ENCODE measurements at places on chromosomes 6 and 20.

- no peak for DNase-seq
- H3K27ac ChIP-seq: no peak overlapping the region
- H3K4me1 ChIP-seq: 0 out of 2 replicates have a peak, but pooled peaks cover 9% of the 10 kb centered on the region
- no peak overlapping the region for H3K4me3 ChIP-seq
- no peaks in the 10 kb centered on the region for H3K27me3 ChIP-seq
Measured at GRCh38 chr6:73558624-73559398, 38.0 kb upstream of the EEF1A1 start.

DNA sequence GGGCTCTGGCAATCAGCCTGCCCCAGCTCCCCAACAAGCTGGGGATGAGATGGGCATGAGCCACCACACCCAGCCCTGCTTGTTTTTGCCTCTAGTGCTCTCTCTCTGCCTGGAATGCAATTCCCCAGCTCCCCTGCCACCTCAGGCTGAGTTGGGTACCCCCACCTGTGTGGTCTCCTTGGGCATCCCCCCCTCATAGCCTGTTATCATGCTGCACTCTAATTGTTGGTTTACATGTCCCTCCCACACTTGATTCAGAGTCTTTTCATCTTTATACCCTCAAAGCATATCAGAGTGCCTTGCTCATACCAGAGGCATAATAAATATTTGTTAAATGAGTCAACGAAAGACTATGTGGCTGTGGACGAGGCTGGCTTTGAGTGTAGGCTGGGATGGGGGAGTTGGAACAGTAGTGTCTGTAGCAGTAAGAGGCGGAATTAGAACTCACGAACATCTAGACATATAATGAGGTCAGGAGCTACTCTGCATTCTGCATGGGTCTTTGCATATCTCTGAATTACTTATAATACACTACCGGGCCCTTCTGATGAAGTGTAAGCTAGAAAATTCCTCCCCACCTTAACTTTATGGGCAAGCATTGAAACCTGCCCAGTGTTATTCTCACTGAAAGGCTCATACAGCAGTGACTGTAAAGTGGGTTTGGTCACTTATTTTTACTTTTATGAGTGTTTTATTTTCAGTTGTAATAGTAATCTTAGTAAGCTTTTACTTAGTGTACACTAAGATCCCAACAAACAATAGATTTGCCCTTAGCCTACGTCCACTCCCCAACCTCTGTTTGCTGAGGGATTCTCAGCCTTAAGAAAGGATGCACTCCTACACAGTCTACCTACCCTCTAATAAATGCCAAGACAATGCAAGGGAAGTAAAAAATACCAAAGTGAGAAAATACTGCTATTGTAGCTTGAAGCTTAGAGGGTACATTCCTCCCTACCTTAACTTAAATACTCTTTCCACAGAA lies 58.7 kb downstream of the EDN1 start:
- H3K27ac ChIP-seq: no peak overlapping the region
- no peak for DNase-seq
- no peak overlapping the region for H3K4me3 ChIP-seq
- no peaks in the 10 kb centered on the region for H3K4me1 ChIP-seq
- H3K27me3 ChIP-seq: no peaks in the 10 kb centered on the region
- no peaks in the 10 kb centered on the region for H3K36me3 ChIP-seq

GRCh38 chr6:84685983-84686584 lies 78.3 kb downstream of the TBX18 start:
- no peaks in the 10 kb centered on the region for H3K36me3 ChIP-seq
- no peaks in the 10 kb centered on the region for H3K27me3 ChIP-seq
- H3K4me1 ChIP-seq: no peaks in the 10 kb centered on the region
- DNase-seq: peak; percentile 49
- no peak overlapping the region for H3K4me3 ChIP-seq

DNA sequence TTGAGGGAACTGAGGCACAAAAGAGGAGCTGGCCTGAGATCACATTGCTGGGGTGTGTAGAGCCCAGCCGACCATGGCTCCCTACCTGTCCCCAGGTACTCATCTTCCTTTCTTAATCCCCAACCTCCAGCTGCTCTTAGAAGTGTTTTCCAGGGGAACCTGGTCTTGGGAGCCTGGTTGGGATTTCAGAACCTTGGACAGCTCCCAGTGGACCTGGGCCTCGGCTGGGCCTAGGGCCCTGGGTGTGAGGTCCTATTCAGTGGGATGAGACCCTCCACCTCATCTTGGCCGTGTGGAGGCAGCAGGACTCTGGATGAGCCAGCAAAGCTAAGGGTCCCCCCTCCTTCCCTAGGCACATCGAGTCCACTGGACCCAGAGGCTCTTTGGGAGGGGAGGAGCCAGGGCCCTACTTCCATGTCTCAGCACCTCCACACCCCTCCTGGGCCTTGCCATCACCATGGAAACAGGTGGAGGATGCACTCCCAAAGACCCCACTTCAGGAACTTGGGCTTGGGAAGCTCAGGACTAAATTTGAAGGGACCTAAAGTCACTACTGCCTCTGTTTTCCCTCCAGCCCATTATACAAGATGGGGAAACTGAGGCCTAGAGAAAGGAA lies 38.5 kb downstream of the DLGAP4 start:
- H3K36me3 ChIP-seq: no peaks in the 10 kb centered on the region
- no peak overlapping the region for H3K27ac ChIP-seq
- H3K27me3 ChIP-seq: peaks cover 70% of the 10 kb centered on the region

- H3K36me3 ChIP-seq: no peaks in the 10 kb centered on the region
- no peak overlapping the region for H3K27ac ChIP-seq
- H3K4me1 ChIP-seq: no peaks in the 10 kb centered on the region
- no peaks in the 10 kb centered on the region for H3K27me3 ChIP-seq
- no peak for DNase-seq
- H3K4me3 ChIP-seq: no peak overlapping the region
Measured at GRCh38 chr6:140485740-140486449, 1111.4 kb upstream of the CITED2 start.

- H3K4me3 ChIP-seq: no peak overlapping the region
- no peaks in the 10 kb centered on the region for H3K27me3 ChIP-seq
- no peak for DNase-seq
- peaks cover 5% of the 10 kb centered on the region for H3K4me1 ChIP-seq
- H3K36me3 ChIP-seq: no peaks in the 10 kb centered on the region
Measured at GRCh38 chr6:36320475-36320874, 16.2 kb downstream of the BNIP5 start.

GRCh38 chr20:52103335-52103912 lies 88.2 kb downstream of the ZFP64 start:
- H3K4me3 ChIP-seq: no peak overlapping the region
- DNase-seq: no peak
- H3K4me1 ChIP-seq: no peaks in the 10 kb centered on the region
- H3K27ac ChIP-seq: no peak overlapping the region
- H3K36me3 ChIP-seq: no peaks in the 10 kb centered on the region
- H3K27me3 ChIP-seq: no peaks in the 10 kb centered on the region

DNA sequence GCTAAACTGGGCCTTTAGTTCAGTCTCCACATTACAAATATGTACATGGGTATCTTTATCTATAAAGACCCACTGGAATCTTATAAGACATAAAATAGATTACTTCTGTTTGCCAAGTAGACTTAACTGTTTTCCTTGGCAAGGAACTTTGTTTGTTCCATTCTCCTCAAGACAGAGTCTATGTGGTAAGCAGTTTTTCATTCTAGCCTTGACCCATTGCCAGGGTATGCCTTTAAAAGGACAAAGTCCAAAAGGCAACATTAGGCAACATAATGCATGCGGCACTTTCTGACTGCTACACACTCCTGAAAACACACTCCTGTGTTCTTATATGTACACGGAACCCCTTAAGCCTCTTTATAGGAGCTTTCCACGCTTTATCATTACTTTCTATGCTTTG lies 20.4 kb downstream of the VNN1 start:
- no peak overlapping the region for H3K27ac ChIP-seq
- no peaks in the 10 kb centered on the region for H3K27me3 ChIP-seq
- H3K36me3 ChIP-seq: no peaks in the 10 kb centered on the region
- H3K4me1 ChIP-seq: no peaks in the 10 kb centered on the region
- H3K4me3 ChIP-seq: no peak overlapping the region

- no peaks in the 10 kb centered on the region for H3K36me3 ChIP-seq
- H3K4me3 ChIP-seq: no peak overlapping the region
- no peaks in the 10 kb centered on the region for H3K4me1 ChIP-seq
- DNase-seq: no peak
- peaks cover 8% of the 10 kb centered on the region for H3K27me3 ChIP-seq
Measured at GRCh38 chr20:24736131-24736843, 212.8 kb upstream of the CST7 start.

- no peak overlapping the region for H3K27ac ChIP-seq
- peaks cover 61% of the 10 kb centered on the region for H3K27me3 ChIP-seq
- H3K4me3 ChIP-seq: no peak overlapping the region
- no peaks in the 10 kb centered on the region for H3K4me1 ChIP-seq
- H3K36me3 ChIP-seq: no peaks in the 10 kb centered on the region
Measured at GRCh38 chr6:33976437-33977360, 169.2 kb downstream of the GRM4 start.

GRCh38 chr6:34248727-34249468 lies at the start of gene SMIM29:
Gene SMIM29 (minus strand): TSS chr6:34249006. CDS start chr6:34247791, 1,215 bp downstream.
- peaks cover 8% of the 10 kb centered on the region for H3K4me1 ChIP-seq
- no peaks in the 10 kb centered on the region for H3K27me3 ChIP-seq
- H3K4me3 ChIP-seq: peak within 1 kb of the TSS; percentile 99
- DNase-seq: peak; percentile 94
- H3K27ac ChIP-seq: peak within 1 kb of the TSS; percentile 66
- no peaks in the 10 kb centered on the region for H3K36me3 ChIP-seq

GRCh38 chr6:22829070-22829469 lies 259.7 kb downstream of the HDGFL1 start:
- no peaks in the 10 kb centered on the region for H3K27me3 ChIP-seq
- H3K27ac ChIP-seq: no peak overlapping the region
- H3K4me3 ChIP-seq: no peak overlapping the region
- no peak for DNase-seq

- no peaks in the 10 kb centered on the region for H3K4me1 ChIP-seq
- no peaks in the 10 kb centered on the region for H3K36me3 ChIP-seq
- H3K4me3 ChIP-seq: no peak overlapping the region
- no peaks in the 10 kb centered on the region for H3K27me3 ChIP-seq
- no peak for DNase-seq
- H3K27ac ChIP-seq: no peak overlapping the region
Measured at GRCh38 chr6:27066381-27066780, 181.1 kb upstream of the PRSS16 start.

- H3K27ac ChIP-seq: no peak overlapping the region
- H3K4me3 ChIP-seq: no peak overlapping the region
- H3K4me1 ChIP-seq: no peaks in the 10 kb centered on the region
- H3K36me3 ChIP-seq: no peaks in the 10 kb centered on the region
- DNase-seq: no peak
Measured at GRCh38 chr20:42686057-42686456, 503.6 kb downstream of the PTPRT start.

DNA sequence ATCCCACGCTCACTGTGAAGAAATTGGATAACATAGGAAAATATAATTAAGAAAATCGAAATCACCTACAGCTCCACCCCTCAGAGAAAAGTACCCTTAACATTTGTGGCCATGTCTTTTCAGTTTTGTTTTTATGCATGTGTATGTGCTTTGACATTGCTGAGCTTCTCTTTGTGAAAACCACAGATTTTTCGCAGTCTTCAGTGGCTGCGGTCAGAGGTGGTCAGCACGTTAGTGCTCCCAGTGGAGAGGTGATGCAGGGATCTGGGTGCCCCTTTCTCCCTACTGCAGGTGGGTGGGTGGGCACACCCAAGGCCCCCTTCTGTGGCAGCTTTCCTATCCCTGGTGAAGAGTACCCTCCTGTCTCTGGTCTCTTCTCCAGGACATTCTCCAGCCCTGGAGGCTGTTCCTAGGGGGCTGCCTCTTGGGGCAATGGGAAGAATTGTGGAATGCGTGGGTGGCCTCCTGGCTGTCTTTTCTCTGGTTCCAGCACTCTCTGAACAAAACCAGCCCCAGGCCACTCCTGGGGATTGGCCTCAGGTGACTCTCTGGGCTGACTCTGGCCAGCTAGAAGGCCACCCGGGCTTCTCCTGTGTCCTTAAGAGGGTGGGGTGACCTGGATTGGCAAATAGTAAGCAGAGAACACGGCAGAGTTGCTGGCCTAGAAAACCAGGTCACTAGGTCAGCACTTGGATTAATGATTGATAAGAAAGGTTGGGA lies 49.8 kb upstream of the FANCE start:
- H3K36me3 ChIP-seq: no peaks in the 10 kb centered on the region
- no peaks in the 10 kb centered on the region for H3K27me3 ChIP-seq
- DNase-seq: peak; percentile 66
- no peak overlapping the region for H3K27ac ChIP-seq
- peaks cover 15% of the 10 kb centered on the region for H3K4me1 ChIP-seq
- no peak overlapping the region for H3K4me3 ChIP-seq

- H3K4me3 ChIP-seq: peak overlapping the region; percentile 37
- H3K27ac ChIP-seq: no peak overlapping the region
- peaks cover 16% of the 10 kb centered on the region for H3K27me3 ChIP-seq
Measured at GRCh38 chr20:44736170-44737021, 9.3 kb upstream of the KCNK15 start.

GRCh38 chr20:11222243-11222642 lies 548.4 kb upstream of the JAG1 start:
- H3K4me3 ChIP-seq: no peak overlapping the region
- H3K27me3 ChIP-seq: no peaks in the 10 kb centered on the region
- DNase-seq: no peak
- no peaks in the 10 kb centered on the region for H3K36me3 ChIP-seq
- H3K4me1 ChIP-seq: no peaks in the 10 kb centered on the region

DNA sequence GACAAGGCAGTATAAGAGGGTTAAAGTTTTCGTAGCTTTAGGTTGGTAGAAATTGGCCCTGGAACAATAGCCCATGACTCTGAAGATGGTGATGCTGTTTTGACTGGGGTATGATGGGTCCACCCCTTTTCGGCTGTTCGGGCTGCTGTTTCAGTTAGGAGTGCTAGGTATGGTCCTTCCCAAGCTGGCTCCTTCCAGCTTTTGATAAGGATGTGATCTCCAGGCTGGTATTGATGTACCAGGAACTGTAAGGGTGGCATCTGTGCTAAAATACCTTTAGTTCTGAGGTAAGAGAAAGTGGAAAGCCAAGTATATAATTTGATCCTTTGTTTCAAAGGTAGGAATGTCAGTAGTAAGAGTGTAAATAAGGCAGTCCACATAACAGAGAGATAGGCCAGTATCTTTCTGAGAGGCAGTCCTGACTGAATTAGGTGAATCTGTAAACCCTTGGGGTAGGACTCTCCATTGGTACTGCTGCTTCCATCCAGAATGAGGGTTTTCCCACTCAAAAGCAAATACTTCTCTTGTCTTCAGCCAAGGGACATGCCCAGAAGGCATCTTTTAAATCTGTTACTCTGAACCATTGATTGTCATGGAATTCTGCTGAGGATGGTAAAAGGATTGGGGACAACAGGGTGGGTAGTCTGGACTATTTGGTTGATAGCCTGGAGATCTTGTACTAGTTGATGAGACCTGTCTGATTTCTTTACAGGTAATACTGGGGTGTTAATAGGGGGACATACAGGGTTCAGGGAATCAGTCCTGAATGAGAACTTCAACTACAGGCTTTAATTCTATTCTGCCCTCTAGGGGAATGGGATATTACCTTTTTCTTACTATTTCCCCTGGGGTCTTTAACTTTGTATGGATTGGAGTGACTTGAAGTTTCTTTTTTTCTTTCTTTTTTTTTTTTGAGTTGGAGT lies 6.1 kb upstream of the ZNFX1 start:
- peaks cover 85% of the 10 kb centered on the region for H3K36me3 ChIP-seq
- H3K4me1 ChIP-seq: peaks cover 12% of the 10 kb centered on the region
- no peak overlapping the region for H3K4me3 ChIP-seq
- no peak overlapping the region for H3K27ac ChIP-seq

- DNase-seq: no peak
- peaks cover 15% of the 10 kb centered on the region for H3K4me1 ChIP-seq
- no peak overlapping the region for H3K27ac ChIP-seq
Measured at GRCh38 chr6:52591832-52592231, 15.0 kb upstream of the TRAM2 start.

Data from MM.1S (cell line).